ENCODE measurements at places on chromosomes 2 and 18.
A peak's percentile ranks its signal among the peaks of the same experiment; 100 is the strongest.

DNA sequence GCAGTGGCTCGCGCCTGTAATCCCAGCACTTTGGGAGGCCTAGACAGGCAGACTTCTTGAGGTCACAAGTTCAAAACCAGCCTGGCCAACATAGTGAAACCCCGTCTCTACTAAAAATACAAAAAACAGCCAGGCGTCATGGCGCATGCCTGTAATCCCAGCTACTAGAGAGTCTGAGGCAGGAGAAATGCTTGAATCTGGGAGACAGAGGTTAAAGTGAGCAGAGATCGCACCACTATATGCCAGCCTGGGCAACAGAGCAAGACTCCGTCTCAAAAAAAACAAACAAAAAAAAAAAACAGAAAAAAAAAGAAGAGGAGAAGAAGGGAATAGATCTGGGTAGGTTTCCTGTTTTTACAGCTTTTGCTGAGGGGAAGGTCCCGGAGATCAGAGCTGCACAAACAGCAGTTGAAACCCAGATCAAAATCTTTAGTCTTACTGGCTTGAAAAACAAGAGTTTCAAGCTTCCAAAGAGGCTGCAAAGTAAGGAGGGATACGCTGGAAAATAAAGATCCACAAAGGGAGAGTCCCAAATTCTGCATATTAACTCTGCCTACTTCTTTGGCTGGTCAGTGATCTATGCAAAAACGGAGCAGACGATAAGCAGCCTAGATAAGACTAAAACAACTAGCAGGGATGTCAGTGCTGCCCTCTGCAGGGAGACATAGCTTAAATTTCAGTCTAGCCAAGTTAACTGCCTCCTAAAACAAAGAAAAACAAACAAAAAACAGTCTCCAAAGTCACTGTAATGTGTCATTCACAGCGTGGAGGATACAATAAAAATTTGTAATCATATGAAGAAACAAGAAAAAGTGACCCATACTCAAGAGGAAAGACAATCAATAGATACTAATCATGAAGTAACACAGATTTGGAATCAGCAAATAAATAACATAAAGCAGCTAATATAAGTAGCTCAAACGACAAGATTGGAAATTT, 74.1 kb downstream of the TLK1 start:
- peak; percentile 57 for DNase-seq

DNA sequence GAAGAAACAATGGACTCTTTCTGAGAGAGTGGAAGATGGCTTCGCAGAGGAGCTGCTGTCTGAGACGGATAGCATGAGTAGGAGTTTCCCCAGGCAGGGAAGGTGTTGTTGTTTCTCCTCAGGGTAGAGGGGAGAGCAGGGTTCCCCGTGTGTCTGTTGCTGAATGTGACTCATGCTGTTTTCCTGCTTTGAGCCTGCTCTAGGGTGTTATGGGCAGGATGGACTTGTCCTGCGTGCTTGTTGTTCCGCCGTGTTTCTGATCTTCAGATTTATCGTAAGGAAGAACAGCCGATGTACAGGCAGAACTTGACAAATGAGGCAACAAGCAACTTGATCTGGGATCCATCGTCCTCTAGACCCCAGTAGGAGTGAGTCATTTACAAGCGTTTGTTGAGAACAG, 19.7 kb upstream of the MYCN start:
- no peak for DNase-seq

GRCh38 chr2:104867813-104868504, 14.0 kb downstream of the POU3F3 start:
- peak; percentile 12 for DNase-seq

- DNase-seq: no peak
Measured at GRCh38 chr2:38194751-38195150, 118.8 kb upstream of the CYP1B1 start.

DNA sequence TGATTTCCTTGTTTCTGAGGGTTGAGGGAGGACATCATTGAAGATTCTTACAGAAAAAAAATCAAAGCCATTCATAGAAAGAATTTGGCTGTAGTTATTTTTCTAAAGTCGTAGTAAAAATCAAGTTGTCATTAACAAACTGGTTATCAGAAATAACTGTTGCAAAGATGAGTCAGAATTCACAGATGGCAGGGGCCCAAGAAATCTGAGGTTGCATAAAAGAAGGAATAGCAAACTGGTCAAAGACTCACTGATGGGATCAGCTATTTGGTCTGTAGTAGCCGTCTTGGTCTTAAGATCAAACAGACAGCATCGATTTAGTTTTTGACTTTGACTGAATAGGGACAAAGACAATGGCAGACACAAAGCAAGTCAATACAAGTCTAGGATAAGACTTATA, 334.3 kb downstream of the FIGN start:
- DNase-seq: no peak

DNA sequence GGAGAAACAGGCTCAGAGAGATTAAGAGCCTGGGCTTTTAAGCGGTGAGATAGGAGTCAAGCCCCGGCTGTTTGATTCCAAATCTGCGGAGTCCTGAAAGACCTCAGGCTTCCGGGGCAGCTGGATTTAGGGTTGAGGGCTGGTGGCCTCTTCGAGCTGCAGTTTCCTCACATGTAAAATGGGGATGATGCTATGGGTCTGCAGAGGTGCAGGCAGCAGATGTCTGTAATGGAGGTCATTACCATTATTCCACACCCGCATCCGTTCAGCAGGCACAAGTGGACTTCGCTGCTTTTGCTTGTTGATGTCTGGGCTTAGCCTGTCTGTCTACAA, 175.6 kb upstream of the HS6ST1 start:
- DNase-seq: no peak

DNA sequence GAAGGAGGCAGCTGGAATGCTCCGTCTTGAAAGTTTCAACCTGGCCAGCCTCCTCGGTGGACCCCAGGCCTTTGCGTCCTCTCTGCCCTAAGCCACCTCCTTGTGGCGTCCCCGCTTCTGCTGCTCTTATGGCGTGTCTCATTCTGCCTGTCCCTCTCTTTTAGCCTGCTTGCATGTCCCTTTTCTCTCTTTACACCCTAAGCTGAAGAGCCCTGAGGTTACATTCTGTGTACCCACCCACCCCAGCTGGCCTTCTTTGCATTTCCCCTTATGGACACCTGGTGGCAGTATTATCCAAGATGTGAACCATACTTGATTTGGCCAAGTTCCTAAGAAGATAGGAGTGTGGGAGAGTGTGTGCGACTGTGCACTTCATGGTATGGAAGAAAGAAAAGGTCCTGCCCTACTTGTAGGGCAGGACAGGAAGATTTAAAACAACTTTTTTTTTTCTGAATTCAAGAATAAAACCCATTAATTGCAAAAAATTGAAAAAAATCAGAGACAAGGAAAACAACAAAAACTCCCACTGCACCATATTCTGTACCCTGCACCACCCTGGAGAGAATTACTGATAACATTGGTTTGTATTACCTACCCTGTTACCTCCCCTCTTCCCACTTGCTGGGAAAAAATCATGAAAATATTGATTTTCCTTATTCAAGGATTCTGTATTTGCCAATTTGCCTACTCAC, 77.4 kb downstream of the DYSF start:
- DNase-seq: peak; percentile 30

GRCh38 chr18:4806331-4806730, 351.2 kb upstream of the DLGAP1 start:
- no peak for DNase-seq

All from B cell (primary cell).